Daoy (cell line): ENCODE measurements at places on chromosomes 11 and 22. TPM values are rescaled to one million over a fixed set of nuclear protein-coding genes. Genes with fewer than 3 reads are reported as not detected.

KCNJ11 gene
- not detected in 2 replicates for total RNA-seq

DRICH1 gene
- total RNA-seq: not detected in 2 replicates

TBX10 gene
- total RNA-seq: not detected in 2 replicates

BRSK2 gene
- total RNA-seq: 0.17 TPM in 1 of 2 replicates, not detected in the other

KCNK4 gene
- total RNA-seq: 0.23 TPM in 1 of 2 replicates, not detected in the other

B3GAT1 gene
- 0.29 and 1.3 TPM in 2 replicates for total RNA-seq

SHISAL1 gene
- total RNA-seq: 6.8 and 8.7 TPM in 2 replicates
